ENCODE measurements at places on chromosomes 13 and 19.

- no peak for DNase-seq
Measured at GRCh38 chr13:113497217-113497616, 6.7 kb upstream of the DCUN1D2 start.

GRCh38 chr13:31920727-31921100, 110.9 kb upstream of the FRY start:
- no peak for DNase-seq

GRCh38 chr13:75993823-75994222, 357.7 kb downstream of the LMO7 start:
- DNase-seq: no peak

- no peak for DNase-seq
Measured at GRCh38 chr13:113623491-113624234, 34.3 kb downstream of the ATP4B start.

DNA sequence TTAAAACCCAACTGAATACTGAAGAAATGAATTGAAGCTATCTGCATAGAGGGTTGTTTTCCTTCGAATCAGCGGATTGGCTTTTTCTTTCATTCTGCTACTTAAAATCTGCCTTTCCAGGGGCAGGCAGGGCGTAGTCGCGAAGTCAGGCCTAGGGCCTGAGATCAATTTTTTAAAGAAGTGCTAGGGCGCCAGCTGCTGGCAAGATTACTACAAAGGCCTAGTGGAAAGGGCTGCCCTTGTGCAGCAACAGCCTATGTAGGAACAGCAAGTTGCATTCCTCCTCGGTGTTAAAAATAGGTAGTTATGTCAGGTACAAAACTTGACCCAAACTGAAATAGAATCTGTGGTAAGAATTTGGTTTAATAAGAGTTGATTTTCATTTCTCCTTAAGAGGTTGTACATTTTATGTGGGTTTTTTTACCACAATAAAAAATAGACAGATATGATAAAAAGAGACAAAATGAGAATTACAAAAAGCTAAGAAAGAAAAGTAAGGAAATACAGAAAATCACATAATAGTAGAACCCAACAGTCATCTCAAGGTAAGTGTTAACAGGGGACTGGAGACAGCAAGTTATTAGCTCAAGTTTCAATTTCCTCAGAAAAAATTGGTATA, 9.5 kb upstream of the URAD start:
- no peak for DNase-seq

GRCh38 chr19:10625003-10625761, at the start of gene SLC44A2:
SLC44A2 (plus strand) TSS chr19:10625553; CDS start chr19:10625634, 81 bp downstream.
- DNase-seq: no peak
